RWPE1 (cell line): ENCODE measurements at places on chromosomes 4 and X.

DNA sequence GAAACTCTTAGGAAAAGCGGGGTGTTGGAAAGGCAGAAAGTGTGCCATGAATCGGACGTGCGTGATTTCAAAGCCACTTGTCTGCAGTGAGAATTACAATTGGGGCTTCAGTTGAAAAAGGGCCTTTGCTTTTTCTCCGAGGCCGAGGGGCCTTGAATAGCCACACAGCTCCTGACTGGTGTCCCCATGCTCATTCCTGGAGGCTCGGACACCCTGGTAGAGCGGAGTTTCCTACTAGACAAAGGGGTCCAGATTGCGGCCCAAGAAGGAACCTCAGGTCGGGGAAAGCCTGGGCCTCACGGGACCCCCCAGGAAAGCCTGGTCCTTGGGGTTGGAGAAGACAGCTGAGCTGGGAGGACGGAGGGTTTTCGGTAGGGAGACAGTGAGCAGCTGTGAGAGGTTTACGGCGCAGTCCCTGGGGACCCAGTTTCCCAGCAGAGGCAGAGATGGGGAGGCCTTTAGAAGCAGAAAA, 3.0 kb upstream of the SHOX start:
- no peak for DNase-seq

GRCh38 chr4:122908223-122908622, 14.2 kb downstream of the NUDT6 start:
- no peak for DNase-seq

- no peak for DNase-seq
Measured at GRCh38 chr4:123554801-123555232, 158.2 kb downstream of the SPRY1 start.

GRCh38 chrX:9495496-9495895, 30.6 kb downstream of the TBL1X start:
- DNase-seq = no peak
